ENCODE measurements at places on chromosomes 1 and 21. TPM values are rescaled to one million over a fixed set of nuclear protein-coding genes. Genes with fewer than 3 reads are reported as not detected.

DNA sequence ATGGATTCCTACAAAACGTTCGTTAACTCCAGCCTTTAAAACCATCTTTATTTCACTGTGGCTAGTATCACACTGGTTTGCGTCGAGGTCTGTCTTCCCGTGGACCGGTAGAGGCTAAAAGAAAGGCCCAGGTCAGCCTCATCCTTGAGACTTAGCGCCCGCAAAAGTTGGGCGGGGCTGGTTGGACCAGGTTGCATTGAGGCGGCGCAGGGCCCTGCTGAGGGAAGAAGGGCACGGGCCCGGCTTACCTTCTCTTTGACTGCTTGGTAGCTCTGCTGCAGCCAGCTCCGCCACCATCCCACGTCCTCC, 455 bp downstream of the BSDC1 start:
- no peak for DNase-seq

- DNase-seq: peak; percentile 92
These were observed 1.3 kb upstream of the SYT6 start for GRCh38 chr1:114154963-114155322.

DNA sequence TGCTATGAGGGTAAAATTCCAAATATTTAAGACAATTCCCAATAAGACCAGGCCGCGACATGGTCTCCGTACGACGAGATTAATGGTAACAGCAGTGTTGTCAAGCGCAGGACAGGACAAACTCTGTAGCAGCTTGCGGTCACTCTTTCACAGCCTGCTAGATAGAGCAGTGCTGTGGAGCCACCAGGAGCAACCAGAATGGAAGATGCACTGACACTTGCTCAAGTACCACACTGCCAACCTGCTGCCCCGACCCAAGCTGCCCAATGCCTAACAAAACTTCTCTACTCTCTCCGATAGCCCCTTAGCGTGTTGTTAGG, 636 bp downstream of the WARS2 start:
- no peak for DNase-seq

- no peak for DNase-seq
These were observed 90.2 kb downstream of the TGFBR3 start for GRCh38 chr1:91795591-91796389.

PLA2G5 gene
- not detected for total RNA-seq

DNA sequence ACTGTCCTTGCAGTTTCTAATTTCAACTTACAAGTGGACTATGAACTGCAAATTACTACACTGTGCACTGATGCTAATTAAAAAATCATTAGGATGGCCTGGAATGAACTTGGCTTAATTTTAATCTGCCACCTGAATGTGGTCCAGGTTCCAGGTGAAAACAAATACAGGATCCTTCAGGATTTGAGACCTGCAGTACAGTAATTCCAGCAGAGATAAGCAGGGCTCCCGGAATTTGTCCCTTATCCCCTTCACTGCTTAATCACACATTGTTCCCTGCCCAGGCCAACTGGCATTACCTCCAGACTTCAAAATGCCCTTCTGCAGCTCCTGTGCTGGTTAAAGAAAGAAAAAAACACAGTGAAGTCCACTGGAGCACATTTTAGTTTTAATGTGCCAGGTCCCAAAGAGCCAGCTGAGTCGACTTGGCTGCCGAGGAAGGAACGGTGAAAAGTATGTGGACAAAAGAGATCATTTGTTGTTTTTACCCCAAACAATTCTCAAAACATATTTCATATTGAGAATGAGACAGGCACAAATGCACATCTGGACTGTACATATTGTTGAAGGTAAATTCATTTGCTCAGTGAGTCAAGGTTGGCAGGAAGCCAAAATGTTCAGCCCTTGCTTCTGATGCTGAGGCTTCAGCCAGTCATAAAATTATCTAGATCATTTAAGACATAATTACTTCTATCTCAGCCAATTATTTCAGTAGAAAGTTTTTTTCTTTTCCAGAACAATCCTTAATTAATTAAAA, 28.3 kb downstream of the DEGS1 start:
- DNase-seq: no peak

- no peak for DNase-seq
These were observed 420.1 kb downstream of the DPYD start for GRCh38 chr1:97500760-97501159.

DNA sequence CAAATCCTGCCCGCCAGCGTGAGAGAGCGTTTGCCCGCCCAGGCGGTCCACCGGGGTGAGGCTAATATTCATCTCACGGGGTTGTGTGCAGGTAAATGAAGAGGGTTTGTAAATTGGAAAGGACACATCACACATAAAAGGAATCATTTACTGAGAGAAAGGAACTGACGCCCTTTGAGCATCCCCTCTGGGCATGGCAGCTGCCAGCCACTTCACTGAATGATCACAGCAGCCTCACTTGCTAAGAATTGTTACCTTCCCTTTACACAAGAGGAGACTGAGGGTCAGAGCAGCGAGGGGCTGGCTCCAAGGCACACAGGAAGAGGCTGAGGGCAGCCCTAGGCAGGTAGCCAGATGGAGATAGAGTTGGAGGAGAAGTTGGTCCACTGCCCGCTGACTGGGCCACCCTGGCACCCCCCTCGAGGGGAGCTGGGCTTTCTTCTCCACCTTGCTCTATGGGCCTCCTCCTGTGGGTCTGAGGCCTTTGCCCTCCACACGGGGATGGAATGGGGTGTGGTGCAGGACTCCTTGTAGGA, 96.0 kb downstream of the FOXD2 start:
- no peak for DNase-seq

- DNase-seq: no peak
These were observed 17.5 kb downstream of the LRRIQ3 start for GRCh38 chr1:74180490-74180889.

GRCh38 chr1:13469343-13469742, 44.5 kb downstream of the LRRC38 start:
- peak; percentile 54 for DNase-seq

TRIM45 gene
- 14.7 TPM for total RNA-seq

DNA sequence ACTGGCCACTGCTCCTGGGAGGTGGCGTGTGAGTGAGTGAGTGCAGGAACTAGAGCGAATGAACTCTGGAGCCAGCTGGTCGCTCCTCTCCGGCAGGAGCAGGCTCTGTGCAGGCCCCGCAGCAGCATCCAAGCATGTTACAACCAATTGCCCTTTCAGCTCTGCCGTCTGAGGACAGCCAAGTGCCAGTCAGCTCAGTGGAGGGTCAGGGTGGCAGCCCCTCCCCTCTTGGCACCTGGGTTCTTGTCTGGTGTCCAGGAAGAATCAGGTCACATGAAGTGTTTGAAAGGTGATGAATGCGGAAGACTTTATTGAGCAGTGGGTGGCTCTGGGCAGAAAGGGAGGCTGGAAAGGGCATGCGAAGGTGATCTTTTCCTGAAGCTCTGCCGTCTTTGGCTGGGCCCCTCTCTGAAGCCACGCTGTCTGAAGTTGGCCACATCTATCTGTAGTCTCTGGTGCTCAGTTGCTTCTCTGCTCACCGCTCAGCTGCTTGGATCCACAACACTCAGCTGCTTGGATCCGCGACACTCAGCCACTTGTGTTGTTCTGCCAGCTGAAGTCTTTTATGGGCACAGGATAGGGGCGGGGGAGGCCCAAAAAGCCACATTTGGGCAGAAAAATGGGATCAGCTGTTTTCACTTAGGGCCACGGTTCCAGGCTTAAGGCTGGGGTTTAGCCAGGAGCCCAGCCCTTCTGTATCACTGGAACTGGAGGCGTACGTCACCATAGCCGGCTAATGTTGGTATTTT, 139.8 kb downstream of the ADSS2 start:
- DNase-seq: no peak

DNA sequence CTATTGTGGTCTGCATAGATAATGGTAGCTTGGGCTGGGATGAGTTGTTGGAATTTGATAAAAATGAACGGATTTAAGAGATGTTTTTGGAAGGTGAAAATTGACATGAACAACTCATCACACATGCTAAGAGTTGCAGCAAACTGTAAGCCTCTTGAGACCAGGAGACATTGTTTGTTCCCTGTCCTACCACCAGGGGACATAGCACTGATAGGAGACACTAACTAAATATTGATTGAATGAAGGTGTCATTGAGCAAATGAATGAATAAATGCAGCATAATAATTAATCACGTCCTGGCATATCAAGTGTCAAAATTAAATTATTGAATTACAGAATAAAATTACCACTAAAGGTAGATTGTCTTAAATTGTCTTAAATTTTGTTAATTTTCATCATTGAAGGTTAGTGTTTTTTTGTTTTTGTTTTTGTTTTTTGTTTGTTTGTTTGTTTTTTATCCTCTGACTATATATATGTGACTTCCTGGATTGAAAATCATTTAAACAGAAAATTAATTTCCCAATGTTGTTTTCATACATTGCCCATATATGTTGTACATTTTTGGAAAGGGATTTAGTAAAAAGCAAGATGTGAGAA, 285.3 kb upstream of the C1orf105 start:
- no peak for DNase-seq

ANGPTL1 gene
- total RNA-seq: not detected

LCE3D gene
- not detected for total RNA-seq

DNA sequence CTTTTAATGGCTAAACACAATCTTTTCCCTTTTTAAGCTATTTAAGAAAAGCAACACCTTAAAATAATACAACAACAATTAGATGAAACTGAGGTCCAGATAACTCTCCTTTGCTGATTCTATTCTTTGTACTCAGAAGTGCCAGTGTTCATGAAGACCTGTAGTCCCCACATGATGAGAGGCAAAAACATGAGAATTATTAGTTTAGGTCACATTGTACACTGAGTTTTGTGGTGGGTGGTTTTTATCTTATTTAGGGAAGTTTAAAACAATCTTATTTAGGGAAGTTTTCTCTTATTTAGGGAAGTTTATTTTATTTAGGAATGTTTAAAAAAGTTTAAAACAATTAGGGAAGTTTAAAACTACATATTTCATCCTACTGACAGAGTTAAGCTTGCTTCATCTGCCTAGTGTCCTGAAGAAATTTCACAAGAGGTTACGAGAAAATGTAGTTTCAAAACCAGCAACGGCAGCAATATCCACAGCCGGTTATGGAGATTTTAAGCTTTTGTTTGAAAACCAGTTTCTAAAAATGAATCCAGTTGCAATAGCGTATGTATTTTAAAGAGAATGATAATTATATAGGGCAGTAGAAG, 7.8 kb upstream of the OR14I1 start:
- DNase-seq: no peak

DNA sequence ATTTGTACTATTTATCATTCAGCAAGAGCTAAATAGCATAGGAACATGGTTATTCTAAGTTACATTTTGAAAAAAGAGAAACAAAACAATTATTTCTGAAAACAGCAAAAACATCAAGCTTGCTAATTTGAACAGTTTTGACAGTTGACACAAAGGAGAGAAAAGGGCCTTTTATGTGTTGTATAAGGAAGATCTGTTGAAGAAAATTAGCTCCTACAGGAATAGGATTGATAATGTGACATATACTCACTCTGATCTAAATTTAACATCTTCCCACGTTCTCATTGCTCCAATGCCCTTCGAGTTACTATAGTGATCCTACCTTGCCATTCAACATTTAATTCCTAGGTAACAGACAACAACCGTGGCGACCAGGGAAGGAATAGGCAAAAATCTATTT, 61.4 kb upstream of the BTG3 start:
- no peak for DNase-seq

DNA sequence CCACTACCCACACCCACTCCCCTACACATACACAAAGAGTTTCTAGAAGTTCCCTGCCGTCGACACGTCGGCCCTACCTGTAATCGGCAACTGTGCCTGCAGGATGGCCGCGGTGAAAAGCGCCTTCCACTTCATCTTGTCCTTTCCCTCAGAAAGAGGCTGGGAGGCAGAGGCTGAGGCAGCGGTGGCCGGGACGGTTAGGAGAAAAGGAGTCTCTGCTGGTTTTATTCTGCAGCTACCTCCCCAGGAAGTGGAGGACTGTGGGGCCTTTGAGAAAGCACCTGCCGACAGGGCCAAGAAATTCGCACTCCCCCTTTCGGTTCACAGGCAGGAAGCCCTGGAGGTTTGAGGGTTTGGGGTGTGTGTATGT, at the start of gene CD247:
CD247 (minus strand) TSS at position 199 of the 370 bp plus-strand sequence; CDS start at position 135, 64 bp downstream.
- DNase-seq: no peak

DNA sequence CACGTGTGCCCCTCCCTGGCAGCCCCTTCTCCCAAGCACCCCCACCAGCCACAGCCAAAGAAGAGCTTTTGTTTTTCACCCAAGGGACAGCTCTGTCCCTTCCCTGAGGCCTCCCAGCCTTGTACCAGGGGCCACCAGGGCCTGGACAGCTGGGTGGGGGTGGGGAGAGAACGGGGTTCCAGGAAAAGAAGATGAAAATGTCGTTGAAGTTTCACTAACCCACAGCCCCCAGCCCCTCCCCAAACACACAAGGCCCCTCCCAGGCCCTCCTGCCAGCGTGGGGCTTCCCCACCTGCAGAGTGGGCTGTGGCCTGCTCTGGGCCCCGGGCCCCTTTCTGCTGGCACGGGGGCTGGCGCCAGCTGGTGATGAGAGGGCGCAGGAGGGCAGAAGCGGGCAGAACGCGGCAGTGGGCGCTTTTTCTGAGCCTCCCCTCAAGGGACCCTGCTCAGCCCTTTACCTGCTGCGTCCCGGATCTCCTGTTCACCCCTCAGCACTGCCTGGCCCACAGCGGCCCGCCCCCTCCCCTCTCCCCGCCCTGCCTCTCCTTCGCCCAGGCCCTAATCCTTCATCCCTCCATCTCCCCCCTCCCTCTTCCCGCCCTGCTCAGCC, 5.5 kb upstream of the ANKRD65 start:
- peak; percentile 59 for DNase-seq
